ENCODE measurements at places on chromosomes 1 and 21.

- DNase-seq: peak; percentile 38
These were observed 576 bp downstream of the SMIM12 start for GRCh38 chr1:34858901-34859445.

DNA sequence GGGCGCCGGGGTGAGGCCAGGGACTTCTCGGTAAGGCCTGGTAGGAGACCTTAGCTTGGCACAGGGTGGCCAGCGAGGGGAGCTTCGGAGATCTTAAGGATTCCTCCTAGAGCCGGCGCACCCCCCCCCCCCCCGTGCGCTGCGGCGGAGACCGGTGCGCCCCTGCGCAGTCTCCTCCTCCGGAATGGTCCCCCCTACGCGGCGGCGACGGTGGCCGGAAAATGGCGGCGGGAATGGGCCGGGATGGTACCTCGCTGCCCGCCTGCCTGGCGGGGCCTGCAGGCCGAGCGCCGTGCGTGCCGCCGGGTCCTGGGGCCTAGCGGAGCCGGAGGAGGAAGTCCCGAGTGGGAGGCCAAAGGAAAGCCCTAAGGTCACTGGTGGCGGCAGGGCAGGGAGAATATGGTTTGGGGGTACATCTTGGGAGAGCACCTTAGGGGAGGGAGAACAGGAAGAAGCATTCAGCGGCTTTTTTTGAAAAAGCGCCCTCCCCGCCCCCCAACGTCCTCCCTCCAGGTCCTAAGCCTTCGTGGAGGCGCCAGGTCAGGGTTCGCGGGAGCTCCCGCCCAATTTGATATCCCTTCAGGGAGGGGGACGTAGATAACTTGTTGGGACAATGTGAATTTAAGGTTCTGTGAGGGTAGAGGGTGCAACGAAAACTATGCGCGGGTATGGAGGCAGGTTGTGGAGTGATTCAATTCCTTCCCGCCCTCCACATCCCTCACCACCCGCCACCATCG lies 429 bp downstream of the SRRM1 start:
- no peak for DNase-seq

- no peak for DNase-seq
These were observed 22.9 kb upstream of the CASZ1 start for GRCh38 chr1:10819198-10819901.

GRCh38 chr1:54518489-54518888 lies 29.5 kb upstream of the ACOT11 start:
- no peak for DNase-seq

DNA sequence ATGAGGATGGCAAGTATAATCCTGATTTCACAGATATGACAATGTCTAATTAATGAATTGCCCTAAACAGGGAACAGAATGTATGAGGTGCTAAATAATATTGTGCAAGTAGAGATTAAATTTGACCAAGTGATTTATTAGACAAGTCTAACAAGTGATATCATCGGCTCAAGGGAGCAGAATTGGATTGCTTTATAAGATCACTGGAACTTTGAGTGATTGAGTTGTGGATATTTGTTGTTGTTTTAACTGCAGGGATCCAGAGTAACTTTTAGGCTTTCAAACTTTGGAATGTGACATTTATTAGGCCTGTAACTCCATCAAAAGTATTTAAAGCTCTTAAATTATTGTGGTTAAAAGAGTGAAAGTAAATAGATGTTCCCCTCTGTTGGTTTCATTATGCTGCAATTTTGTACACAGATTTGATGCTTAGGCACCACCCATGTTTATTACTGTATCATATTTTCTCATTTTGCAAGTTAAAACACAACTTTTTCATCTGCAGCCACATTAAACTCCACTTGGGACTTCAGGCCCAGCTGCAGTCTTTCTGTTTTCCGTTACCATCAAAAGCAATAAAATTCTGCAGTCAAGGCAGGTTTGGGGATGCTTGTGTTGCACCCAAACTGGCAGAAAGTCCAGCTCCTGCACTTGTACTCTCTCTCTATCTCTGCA lies 206.6 kb downstream of the HLX start:
- DNase-seq: no peak

DNA sequence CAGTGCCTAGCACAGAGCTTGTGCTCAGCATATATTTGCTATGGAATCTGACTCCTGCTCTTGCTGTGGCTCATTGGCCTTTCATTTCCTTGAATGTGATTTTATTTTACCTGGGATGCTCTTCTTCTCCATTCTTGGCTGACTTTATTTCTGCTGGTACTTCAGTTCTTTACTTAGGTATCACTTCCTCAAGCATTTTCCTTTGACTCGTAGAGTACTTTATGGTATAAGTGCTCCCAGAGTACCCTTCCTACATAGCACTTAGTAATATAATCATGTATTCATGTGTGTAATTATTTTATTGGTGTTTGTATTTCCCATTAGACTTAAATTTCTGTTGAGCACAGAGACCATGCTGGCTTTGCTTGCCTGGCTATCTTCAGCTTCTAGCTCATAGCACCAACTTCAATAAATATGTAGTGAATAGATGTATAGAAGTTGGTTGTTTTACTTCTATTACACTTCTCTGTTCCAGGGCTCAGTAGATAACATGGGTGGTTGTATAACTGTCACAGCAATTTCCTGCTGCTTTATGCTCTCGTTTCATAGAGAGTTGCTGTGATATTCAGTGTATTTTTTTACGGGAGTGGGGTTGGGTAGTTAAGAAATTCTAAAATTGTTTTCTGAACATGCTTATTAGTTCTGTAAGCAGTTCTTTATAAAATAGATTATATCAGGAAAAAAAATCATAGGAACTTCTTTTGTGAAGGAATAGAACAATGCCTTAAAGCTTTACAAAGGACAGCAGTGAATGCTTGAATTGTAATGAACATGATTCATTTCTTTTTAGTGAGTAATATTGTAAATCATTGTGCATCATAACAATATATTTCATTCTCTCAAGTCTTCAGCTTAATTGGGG lies 112.2 kb downstream of the NEK7 start:
- DNase-seq: no peak

DNA sequence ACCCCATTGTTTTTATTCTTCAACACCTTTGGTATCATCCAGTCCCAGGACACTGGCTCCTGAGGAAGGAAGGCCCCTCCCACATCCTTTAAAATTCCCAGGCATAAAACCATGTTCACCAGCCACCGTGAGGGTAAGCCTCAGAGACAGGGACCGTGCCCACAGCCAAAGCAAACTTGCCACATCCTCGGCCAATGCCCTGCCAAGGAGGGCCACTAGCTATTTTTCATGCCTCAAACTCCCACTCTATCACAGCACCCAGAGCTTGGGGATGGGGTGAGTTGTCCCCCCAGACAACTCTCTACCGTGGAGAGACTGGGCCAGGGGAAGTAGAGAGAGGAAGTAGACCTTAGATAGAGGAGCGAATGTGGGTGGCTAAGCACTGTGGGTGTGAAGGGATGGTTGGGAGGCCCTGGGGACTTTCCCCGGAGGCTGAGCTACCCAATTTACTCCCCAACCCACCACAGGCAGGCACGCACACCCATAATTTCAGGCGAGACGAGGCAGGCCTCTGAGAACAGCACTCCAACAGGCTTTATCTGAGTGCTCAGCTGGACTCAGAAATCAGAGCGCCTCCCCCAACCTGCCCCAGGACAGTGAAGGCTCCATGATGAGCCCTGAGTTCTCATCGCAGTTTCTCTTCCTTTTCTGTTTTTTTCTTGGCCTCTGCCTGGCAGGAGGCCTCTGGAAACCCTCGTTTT lies 15.9 kb upstream of the BTG2 start:
- peak; percentile 97 for DNase-seq

GRCh38 chr1:167427848-167428247 lies 90.5 kb downstream of the CD247 start:
- DNase-seq: no peak

GRCh38 chr21:39633770-39634181 lies 21.0 kb downstream of the B3GALT5 start:
- DNase-seq: no peak

DNA sequence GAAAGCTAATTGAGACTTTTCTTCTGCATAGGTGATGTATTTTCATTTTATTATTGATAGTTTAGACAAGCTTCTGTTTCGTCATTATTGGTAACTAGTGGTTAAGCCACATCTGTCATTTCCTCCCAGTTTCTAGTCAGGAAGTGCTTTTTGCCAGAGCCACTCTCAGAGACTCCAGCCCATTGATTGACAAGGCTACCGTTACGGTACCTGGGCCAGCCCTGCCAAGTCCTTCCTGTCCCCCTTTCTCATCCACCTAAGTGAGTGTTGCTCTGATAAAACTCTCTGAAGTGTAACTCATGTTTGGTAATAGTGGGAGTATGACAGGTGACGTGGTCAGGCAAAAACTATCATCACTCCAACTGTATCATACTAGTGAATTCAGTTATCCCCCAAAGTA lies 29.6 kb upstream of the AGL start:
- DNase-seq: peak; percentile 68

DNA sequence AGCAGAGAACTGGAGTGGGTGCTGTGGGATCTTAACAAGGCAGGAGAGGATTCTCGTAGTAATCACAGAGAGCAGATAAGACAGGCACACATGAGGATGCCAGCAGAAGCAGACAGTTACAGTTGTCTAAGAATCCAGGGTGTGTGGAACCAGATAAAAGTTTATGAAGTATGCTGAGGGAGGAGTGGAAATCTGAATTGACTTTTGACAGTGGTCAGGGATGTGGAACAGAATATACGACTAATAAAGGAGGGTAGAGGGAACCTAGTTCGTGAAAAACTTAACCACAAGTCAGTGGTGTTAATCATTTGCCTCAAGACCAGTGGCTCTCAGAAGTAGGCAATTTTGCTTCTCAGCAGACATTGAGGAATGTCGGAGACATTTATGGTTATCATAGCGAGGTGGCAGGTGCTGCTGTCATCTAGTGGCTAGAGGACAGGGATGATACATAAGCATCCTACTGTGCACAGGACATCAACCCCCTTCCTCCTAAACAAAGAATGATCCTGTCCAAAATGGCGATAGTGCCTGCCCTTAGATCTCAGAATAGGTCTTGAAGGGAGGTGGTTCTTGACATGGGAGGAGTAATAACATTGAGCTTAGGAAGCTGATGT lies 3.0 kb downstream of the LRRC8D start:
- DNase-seq: no peak

DNA sequence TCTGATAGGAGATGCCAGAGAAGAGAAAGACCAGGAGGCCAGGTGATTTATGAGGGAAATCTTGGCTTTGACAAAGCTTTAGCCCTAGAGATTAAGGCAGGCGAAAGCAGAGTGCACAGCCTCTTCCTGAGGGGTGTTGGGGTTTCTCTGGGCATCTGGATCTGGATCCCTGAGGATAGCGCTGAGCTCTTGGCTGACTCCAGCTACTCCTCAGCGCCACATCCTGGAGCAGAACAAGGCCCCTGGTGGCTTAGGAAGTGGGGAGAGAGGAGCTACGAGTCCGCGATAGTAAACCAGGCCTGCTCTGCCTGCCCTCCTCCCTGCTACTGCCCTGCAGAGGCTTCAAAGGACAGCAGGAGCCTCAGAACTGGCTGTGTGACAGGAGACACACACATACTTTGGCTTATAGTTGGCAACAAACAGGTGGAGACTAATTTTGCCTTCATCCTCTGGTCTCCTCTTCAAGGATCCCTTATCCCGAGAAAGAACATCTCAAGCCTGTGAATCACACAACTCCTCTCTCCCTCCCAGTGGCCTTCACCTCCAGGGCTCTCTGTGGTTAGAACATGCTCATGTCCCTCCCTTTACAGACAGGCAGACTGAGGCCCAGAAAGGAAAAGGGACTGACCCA lies 66.9 kb downstream of the TRABD2B start:
- DNase-seq: no peak

DNA sequence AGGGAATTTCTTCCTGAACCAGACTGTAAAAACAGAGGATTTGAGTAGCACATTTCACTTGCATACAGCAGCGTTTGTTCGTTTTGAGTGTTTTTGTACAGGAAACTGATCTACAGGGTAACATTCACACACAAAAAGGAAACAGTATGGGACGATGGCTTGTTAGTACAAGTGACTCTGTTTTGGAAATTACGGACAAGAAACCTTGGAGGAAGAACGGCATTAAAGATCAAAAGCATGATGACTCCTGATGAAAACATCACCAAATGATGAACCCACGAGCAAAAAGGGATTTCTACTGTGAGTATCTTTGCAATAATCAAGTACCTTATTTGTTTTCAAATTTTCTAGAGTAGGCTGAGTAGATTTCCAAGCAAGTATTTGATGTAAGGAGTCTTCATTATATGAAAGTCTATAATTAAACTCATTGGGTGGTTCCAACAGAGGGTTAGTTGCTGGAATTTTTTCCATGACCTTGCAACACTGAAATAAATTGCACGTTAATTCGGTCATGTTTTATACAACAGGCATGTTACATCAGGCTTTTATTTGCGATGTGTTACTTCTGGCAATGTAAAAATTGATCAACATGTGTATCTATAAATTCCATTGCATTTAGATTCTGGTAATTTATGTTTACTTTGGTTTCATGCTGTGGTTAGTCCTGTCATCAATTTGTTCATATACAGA lies 76.7 kb upstream of the KCNK2 start:
- no peak for DNase-seq

DNA sequence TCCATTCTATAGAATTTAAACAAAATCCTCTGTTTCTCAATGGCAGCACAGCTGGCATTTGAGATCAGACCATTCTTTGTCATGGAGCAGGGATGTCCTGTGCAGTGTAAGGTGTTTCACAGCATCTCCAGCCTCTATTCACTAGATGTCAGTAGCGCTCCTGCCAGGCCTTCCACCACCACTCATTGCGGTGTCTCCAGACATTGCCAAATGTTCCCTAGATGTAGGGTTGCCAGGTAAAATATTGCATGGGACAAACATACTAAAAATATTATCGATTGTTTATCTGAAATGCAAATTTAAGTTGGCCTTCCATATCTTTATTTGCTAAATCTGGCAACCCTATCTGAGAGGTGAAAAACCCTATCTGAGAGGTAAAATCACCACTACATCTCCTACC lies 11.7 kb downstream of the ITLN2 start:
- DNase-seq: no peak

- DNase-seq: no peak
These were observed 271.6 kb upstream of the SGIP1 start for GRCh38 chr1:66262208-66262963.

- DNase-seq: no peak
These were observed 16.0 kb downstream of the ATP1A1 start for GRCh38 chr1:116389013-116389412.

DNA sequence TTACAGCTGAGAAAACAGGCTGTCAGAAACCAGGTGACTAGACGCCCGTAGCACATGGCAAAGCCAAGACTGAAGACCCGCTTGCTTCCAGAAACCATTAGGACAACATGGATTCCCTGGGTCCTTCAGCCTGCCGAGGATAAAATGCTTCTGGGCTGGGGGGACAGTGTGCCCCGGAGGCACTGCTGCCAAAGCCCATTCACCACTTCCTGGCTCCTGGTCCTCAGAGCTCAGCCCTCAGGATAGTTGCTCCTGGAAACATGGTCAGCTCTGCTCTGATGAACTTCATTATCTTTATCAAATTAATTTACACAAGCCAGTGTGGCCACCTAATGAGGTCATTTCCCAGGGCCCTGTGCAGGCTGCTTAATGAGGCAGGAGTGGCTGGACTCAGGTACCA lies 41.1 kb upstream of the ACTL8 start:
- no peak for DNase-seq

GRCh38 chr1:217881607-217882332 lies 250.6 kb downstream of the SPATA17 start:
- DNase-seq: no peak

Measured in activated CD4-positive, alpha-beta T cell treated with anti-CD3 and anti-CD28 coated beads, Interleukin-2, Interleukin-6, amounts not matched to agents 100 ng/mL and 50 ng/mL, durations not matched to agents 16 hours and 8 hours (primary cell).